Activated T-cell treated with anti-CD3 and anti-CD28 coated beads, Interleukin-2, amount 50 U/mL, for 4 hours (primary cell): ENCODE measurements at places on chromosomes 4 and X.

DNA sequence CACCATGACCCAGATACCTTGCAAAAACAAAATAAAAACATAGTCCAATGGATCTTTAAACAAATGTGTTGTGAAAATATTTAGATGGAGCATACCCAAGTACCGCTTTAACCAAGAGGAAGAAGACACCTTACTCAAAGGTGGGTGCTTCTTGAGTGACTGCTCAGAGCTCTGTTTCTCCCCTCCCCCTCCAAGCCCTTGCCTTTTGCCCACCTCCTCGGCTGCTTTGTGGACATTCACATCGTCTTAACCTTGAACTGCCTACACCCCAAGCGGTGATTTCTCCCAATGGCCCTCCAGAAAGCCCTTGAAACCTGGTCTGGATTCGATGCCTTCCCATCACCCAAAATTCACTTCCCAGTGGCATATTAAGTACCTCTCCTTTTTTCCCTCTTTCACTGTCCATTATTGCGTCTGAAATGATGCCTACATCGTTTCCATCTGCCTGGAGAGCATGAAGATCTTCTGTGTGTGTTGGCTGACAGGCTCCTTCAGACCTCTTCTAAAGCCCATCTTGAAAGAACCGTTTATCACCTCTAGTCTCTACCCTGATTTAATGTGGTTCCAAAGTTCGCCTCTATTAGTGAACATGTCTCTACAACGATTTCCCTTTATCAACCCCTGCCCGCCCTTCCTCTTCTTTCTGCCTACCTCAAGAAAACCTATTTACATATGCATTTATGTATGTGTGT is 968 bp downstream of the GPRIN3 start:
- DNase-seq = no peak

DNA sequence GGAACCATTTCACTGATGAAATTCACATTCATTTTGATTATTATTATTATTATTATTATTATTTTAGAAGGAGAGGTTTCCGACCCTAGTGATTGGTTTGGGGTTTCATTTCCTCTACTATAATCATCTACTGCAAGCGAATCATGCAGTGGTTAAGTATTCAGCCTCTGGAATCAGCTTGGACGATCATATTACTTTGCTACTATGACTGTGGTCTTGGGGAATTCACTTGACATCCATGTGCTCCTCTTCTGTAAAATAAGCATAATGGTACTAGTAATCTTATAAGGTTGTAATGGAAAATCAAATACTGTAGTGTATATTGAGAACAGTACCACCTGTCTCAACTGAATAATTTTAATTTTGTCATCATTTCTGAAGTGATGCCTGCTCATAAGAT is 132.1 kb upstream of the SLC4A4 start:
- no peak for DNase-seq

DNA sequence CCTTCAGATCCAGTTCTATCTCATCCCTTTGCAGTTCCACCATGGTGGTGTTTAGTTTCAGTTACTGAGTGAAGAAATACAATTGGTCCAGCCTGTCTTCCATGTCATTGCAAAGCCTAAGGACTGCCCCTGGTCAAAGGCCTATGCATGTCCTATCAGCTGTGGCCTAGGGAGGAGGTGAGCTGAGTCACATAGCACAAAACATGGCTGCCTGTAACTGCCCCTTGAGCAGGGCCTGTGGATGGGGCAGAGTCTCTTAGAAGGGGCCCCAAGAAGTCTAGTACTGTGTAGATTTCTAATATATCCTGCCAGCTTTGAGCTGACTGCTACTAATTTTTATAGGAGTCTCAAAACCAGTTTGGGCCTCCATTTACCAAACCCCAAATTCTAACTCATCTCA is 296.7 kb downstream of the FBXW7 start:
- DNase-seq = no peak

DNA sequence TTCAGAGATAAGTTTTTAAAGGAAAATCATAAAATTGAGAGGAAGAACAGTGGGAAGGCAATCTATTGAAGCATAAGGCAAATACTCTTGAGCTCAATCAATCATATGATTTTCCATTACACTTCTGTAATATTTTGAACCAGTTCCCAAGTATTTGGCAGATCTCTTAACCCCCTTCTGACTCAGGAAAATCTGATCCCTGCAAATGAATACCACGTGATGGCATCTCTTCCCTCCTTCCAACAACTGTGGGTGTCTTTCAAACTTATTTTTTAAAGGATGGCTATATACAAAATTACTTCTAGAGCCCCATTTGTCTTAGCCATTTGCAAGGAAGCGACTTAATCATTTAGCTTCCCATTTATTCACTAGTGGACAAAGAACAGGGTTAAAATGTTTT is 41.9 kb downstream of the AMOT start:
- no peak for DNase-seq

- DNase-seq = no peak
These were observed 93.3 kb downstream of the TMEM47 start for GRCh38 chrX:34563804-34564203.

DNA sequence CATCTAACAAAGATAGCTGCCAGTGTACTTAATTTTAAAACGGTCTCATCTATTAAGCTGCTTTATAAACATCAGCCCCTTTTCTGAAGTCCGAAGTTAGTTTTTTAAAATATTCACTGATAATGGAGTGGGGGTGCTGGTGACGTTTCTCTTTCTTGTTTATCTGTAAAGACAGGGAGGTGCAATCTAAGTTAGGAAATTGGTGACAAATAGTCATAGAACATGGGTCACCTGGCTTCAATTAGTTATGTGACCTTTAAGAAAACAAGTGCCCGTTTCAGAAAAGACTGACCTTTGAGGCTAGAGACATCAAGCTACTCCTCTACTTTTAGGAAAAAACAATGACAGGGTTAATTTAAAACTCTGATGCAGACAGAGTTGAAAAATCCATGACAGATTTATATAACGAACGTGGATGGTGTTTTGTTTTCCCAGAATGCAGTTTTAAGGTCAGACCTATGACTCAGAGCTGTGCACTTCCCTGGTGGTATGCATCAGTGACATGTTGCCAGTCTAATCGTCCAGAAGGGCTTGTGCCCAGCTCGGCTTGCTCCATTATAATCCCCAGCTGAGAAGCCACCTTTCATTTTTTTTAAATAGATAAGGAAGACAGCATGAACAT is 38.2 kb downstream of the FHL1 start:
- DNase-seq = no peak

GRCh38 chr4:39335566-39335965 is 30.6 kb downstream of the RFC1 start:
- no peak for DNase-seq

DNA sequence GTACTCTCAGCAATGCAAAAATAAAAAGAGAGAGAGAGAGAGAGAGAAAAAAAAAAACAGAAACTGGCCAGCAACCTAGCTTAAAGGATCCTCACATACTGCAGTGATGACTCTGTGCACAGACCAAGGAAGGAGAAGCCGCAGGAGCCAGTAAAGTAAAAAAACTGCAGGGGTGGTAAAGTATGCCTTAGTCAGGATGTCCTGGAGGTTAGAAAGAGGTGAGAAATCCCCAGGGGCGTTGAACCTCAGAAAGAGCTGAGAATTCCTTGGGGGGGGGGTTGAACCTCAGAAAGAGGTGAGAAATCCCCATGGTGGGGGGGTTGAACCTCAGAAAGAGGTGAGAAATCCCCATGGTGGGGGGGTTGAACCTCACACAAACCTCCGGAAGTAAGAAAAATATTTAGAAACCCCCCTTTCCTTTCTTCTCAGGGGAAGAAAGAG is 48.0 kb downstream of the MAGEA9 start:
- no peak for DNase-seq

DNA sequence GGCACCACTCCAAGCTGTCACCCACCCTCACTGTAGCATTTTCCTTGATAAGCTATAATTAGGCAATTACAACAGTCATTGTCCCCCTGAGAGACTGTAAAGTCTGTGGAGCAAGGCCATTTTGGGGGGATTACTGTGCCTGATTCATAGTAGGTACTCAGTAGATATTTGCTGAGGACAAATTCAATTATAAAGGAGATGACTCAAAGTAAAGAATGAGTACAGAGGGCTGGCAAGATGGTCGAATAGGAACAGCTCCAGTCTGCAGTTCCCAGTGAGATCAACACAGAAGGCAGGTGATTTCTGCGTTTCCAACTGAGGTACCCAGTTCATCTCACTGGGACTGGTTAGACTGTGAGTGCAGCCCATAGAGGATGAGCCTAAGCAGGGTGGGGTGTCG is 42.0 kb downstream of the MAOB start:
- no peak for DNase-seq

DNA sequence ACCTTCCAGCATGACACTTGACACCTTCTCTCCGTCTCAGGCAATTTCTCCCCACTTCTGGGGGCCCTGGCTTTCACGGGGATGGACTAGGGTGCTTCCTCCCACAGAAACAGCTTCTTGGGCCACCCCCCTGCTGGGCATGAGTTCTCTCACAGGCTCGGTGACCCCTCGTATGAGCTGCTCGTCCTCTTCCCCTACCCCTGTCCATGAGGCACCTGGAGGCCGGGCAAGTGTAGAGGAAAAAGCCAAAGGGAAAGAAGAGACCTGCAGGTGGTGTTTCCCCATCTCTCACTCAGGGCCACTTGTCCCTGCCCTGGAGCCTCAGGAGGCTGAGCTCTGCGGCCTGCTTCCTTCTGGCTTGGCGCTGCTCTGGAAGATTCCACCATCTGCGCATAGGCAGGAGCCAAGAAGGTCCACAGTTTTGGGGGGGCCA is 1.9 kb upstream of the RGS12 start:
- DNase-seq = no peak

- no peak for DNase-seq
These were observed 232.2 kb downstream of the IDS start for GRCh38 chrX:149272690-149273463.

DNA sequence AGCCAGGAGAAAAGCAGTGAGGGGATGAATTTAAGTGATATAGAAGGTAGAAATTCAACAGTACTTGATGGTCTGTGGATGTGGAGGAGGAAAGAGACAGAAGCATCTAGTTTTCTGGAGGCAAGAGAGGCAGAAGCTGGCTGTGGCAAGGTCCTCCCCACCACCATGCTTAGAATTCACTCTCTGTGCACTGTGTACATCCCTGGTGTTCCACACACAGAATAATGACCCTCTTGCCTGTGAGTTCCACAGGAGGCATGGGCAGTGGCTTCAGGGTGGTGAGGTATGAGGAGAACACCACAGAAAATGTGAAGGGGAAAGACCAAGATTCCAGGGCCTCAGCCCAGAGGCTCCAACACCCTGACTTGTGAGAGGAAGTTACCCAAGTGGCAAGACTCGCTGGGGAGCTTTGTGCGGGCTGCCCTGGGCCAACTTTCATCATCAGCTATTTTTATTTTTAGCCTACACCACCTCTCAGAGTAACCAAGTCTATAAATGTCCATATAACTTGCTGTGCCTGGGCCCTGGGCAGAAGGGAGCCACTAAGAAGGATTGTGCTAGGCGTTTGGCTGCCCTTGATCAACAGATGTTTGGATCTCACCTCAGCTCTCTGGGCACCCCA is 7.8 kb upstream of the INTS6L start:
- DNase-seq = no peak
